Neural crest cell (in vitro differentiated cells): ENCODE measurements at places on chromosomes 4 and X. TPM values are rescaled to one million over a fixed set of nuclear protein-coding genes. Genes with fewer than 3 reads are reported as not detected.
A peak's percentile ranks its signal among the peaks of the same experiment; 100 is the strongest.

Gene MAGEC3
- not detected in 2 replicates for total RNA-seq

Gene CNKSR2
- 21.0 and 22.4 TPM in 2 replicates for total RNA-seq

Gene CTPS2
- total RNA-seq = 66.5 and 67.5 TPM in 2 replicates

Gene DKK2
- total RNA-seq = not detected in 2 replicates

Gene MAN2B2
- 9.4 and 9.8 TPM in 2 replicates for total RNA-seq

Gene RIPPLY1
- not detected in 2 replicates for total RNA-seq

Gene RTL9
- total RNA-seq = 0.30 and 0.37 TPM in 2 replicates

Gene ADH1B
- not detected in 2 replicates for total RNA-seq

Gene MAML3
- 21.8 and 22.2 TPM in 2 replicates for total RNA-seq

Gene FRG2
- total RNA-seq = not detected in 2 replicates

Gene CLIC2
- 0.77 and 2.2 TPM in 2 replicates for total RNA-seq

Gene GPR34
- not detected in 2 replicates for total RNA-seq

- peak; percentile 46 for DNase-seq
- H3K4me3 ChIP-seq = peak within 1 kb of the TSS; percentile 92
- H3K27ac ChIP-seq = no peak within 1 kb of the TSS
- H3K36me3 ChIP-seq = no peaks in the 10 kb centered on the region
Measured at GRCh38 chrX:104565791-104566680, at the start of gene IL1RAPL2. Gene IL1RAPL2, plus strand, starts transcription at chrX:104566199.

DNA sequence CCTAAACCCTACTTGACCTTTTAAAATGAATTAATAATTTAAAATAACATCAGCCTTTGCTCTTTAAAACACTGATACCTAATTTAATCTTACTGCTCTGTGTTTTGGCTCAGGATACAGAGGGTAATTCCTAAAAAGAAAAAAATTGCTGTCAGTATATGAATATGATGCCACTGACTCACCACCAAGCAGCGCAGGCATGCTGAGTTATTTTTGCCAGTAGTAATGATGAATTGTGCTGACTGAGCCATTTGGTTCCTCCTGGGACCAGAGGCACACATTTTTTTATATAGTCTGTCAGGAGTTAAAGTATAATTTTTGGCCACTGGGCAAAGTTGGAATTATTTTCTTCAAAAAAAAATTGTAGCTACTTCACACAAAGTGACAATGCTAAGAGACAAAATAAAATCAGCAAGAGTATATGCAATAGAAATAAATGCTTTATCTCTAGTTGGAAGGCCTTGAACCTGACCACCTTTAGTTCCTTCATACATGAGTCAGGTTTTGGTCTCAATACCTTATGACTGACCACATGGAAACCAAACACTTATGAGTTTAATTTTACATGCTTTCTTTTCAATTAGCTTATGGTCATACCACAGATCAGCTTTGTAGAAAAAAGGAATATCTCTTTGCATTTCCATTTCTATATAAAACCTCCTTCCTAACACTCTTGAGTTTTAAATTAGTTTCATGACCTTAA, 115.1 kb downstream of the PPP3CA start:
- H3K27me3 ChIP-seq = no peaks in the 10 kb centered on the region
- H3K36me3 ChIP-seq = no peaks in the 10 kb centered on the region
- no peak overlapping the region for H3K4me3 ChIP-seq
- H3K27ac ChIP-seq = no peak overlapping the region

DNA sequence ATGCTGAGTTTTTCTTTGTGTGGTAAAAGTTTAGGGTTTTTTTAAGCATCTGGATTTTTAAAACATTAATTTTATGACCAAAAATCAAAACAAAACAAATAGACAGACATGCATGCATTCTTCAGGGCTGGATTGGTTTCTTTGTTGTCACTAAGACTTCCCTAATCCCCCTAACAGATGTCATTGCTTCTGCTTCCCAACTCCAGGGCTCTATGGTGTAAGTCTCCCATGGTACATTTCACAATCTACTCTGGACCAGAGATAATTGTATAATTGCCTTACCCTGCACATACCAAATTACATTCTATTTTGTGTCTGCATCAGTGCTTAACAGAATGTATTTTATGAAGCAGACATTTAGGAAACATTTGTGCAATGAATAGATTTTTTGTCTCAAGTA, 529.1 kb upstream of the SMIM31 start:
- no peak overlapping the region for H3K4me3 ChIP-seq
- no peaks in the 10 kb centered on the region for H3K4me1 ChIP-seq
- DNase-seq = no peak
- no peaks in the 10 kb centered on the region for H3K36me3 ChIP-seq

GRCh38 chrX:56762220-56762619, 33.2 kb downstream of the NBDY start:
- no peak for DNase-seq
- H3K4me3 ChIP-seq = no peak overlapping the region
- H3K27ac ChIP-seq = no peak overlapping the region
- H3K27me3 ChIP-seq = no peaks in the 10 kb centered on the region

- no peak overlapping the region for H3K4me3 ChIP-seq
- no peak overlapping the region for H3K27ac ChIP-seq
- peaks cover 2% of the 10 kb centered on the region for H3K27me3 ChIP-seq
- H3K4me1 ChIP-seq = no peaks in the 10 kb centered on the region
- DNase-seq = no peak
Measured at GRCh38 chrX:113920661-113921060, 663.2 kb upstream of the HTR2C start.

- no peak overlapping the region for H3K4me3 ChIP-seq
- no peaks in the 10 kb centered on the region for H3K36me3 ChIP-seq
- DNase-seq = no peak
- H3K27me3 ChIP-seq = no peaks in the 10 kb centered on the region
- H3K27ac ChIP-seq = no peak overlapping the region
Measured at GRCh38 chrX:125248931-125249330, 70.7 kb upstream of the TEX13C start.

DNA sequence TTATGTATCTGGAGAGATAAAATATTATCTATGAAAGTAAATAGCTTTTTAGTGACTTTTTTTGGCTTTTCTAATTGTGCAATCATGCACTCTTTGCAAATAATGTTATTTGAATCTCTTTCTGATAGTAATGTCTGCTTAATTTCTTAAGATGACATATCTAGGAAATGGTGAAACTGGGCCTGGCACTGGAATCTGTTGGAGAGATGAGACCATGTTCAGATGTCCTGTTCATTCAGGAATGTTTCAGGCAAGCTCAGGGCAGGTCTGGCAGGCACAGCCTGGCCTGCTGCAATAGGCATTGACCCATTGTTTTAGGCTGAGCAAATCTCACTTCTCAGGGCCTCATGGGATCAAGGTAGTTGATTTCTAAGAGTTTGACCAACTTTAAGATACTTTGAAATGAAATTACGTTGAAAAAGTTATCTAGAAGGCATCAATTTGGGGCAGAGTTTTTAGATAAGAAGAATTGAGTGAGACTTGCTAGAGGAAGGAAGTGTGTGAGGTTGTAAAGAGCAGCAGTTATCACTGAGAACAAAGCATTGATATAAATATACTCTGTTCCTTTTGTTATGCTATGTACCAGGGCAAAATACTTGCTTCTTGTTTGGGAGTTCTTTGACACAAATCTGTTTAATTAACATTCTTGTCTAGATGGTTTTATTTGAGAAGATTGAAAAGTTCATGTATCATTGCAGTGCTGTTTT, 133.0 kb upstream of the LEF1 start:
- no peak for DNase-seq
- H3K27ac ChIP-seq = no peak overlapping the region
- no peaks in the 10 kb centered on the region for H3K27me3 ChIP-seq

DNA sequence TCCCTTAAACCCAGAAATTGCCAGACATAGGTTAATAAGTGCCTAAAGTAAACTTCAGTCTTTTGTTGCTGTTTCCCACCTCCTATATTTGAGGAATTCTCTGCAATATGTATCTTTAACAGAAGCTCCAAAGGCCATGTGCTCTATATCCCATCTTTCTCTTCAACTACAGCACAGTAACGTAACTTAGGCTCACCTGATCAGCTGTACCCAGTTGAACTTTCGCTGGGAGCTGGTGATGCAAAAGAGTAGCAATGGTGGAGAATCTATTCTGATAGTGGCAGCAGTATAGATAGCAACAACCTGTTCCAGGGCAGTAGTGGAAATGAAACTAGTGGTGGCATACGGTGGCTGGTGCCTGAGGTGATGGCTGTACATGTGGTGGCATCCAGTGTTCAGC, 33.2 kb upstream of the YTHDC1 start:
- no peak overlapping the region for H3K27ac ChIP-seq
- H3K27me3 ChIP-seq = peaks cover 17% of the 10 kb centered on the region
- no peak overlapping the region for H3K4me3 ChIP-seq

DNA sequence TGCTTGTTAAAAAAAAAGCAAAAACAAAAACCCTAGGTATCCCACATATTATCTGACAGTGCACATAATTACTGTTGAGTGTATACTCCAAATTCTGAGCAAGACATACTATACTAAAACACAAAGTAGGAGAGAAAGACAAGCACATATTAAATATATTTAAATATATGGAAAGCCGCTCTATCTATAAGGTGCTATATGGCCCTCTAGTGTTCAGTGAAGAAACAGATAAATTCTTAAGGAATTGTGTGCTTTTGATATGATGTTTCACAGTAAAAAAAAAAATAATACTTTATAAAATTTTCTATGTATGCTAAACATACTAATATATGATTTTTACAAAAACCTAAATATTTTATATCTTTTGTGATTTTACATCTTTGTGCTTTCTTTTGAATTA, 137.8 kb downstream of the FBXW7 start:
- DNase-seq = no peak
- H3K36me3 ChIP-seq = peaks cover 16% of the 10 kb centered on the region
- H3K27me3 ChIP-seq = no peaks in the 10 kb centered on the region

GRCh38 chrX:21723814-21724213, 34.1 kb downstream of the SMPX start:
- no peak for DNase-seq
- H3K4me3 ChIP-seq = no peak overlapping the region
- peaks cover 35% of the 10 kb centered on the region for H3K4me1 ChIP-seq
- no peak overlapping the region for H3K27ac ChIP-seq
- no peaks in the 10 kb centered on the region for H3K36me3 ChIP-seq

DNA sequence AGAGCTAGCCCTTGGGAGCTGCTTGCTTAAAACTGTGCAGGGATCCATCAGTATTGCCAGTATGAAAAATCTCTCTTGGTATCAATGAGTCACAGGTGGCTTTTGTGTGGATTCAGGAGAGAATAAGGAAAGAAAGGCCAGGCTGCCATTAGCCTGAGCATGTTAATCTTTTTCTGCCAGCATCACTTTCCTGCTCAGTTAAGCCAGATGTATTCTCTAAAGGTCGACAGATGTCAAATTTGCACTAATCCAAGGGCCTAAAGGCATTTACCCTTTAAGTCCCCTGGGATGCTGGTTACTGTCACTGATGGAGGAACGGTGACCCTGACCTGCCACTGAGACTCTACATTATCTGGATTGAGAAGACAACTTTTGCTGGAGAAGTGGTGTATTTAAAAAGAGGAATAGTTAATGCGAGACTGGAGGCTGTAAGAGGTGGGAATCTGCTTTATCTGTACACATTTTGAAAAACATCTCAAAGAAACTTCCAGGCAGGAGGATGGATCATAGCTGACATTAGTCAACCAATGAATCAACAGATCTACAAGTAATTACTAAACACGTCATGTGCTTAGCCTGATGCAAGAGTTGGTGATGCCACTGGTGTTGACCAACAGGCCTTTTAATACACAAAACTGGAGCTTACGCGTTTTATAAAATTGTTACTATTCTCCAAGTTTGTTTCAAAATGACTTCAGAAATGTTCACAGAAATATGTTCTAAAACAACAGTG, 241.4 kb upstream of the ANXA3 start:
- peak overlapping the region; percentile 8 for H3K27ac ChIP-seq
- no peaks in the 10 kb centered on the region for H3K27me3 ChIP-seq
- H3K4me1 ChIP-seq = peaks cover 14% of the 10 kb centered on the region
- peaks cover 4% of the 10 kb centered on the region for H3K36me3 ChIP-seq
- DNase-seq = no peak
- H3K4me3 ChIP-seq = no peak overlapping the region

- no peaks in the 10 kb centered on the region for H3K27me3 ChIP-seq
- no peaks in the 10 kb centered on the region for H3K36me3 ChIP-seq
- no peak overlapping the region for H3K4me3 ChIP-seq
- H3K27ac ChIP-seq = no peak overlapping the region
Measured at GRCh38 chrX:80876877-80877276, 67.2 kb upstream of the BRWD3 start.

- H3K36me3 ChIP-seq = no peaks in the 10 kb centered on the region
- H3K4me1 ChIP-seq = peaks cover 26% of the 10 kb centered on the region
- no peak overlapping the region for H3K4me3 ChIP-seq
Measured at GRCh38 chrX:110204986-110205385, 112.9 kb downstream of the AMMECR1 start.

GRCh38 chr4:113141901-113142346, 92.5 kb downstream of the ANK2 start:
- H3K4me1 ChIP-seq = peaks cover 68% of the 10 kb centered on the region
- H3K27ac ChIP-seq = peak overlapping the region; percentile 0
- no peaks in the 10 kb centered on the region for H3K27me3 ChIP-seq
- H3K36me3 ChIP-seq = no peaks in the 10 kb centered on the region
- DNase-seq = no peak

GRCh38 chr4:137510557-137511265, 21.6 kb downstream of the PCDH18 start:
- no peak overlapping the region for H3K4me3 ChIP-seq
- peaks cover 11% of the 10 kb centered on the region for H3K4me1 ChIP-seq
- H3K27ac ChIP-seq = no peak overlapping the region
- no peaks in the 10 kb centered on the region for H3K27me3 ChIP-seq

- no peak overlapping the region for H3K4me3 ChIP-seq
- no peak for DNase-seq
- no peak overlapping the region for H3K27ac ChIP-seq
- H3K36me3 ChIP-seq = no peaks in the 10 kb centered on the region
- H3K4me1 ChIP-seq = no peaks in the 10 kb centered on the region
Measured at GRCh38 chrX:93985344-93986307, 311.6 kb downstream of the FAM133A start.

DNA sequence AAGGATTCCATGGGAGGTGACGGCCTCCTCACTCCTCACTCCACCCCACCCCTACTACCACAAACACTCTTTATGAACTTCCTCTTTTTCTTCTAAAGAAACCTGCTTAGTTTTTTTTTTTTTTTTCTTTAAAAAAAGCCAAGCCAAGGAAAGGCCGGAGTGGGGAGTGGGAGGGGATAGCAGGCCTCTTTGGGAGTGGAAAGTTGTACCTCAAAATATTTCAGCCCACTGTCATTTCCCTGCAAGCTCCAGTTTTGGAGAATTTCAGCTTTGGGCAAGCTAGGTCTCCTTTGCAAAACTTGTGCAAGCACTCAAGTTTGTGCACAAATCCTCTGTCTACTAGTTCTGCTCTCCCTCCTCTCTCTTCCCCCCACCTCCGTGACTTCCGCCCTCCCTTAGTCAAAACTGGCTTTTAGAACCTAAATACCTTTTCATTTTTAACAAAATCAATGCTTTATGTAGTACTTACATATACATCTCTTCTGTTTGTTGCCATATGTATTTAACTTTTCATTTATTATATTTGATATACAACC, 512 bp upstream of the ANTXR2 start:
- peaks cover 24% of the 10 kb centered on the region for H3K4me1 ChIP-seq
- H3K4me3 ChIP-seq = peak overlapping the region; percentile 96
- H3K36me3 ChIP-seq = peaks cover 2% of the 10 kb centered on the region
- DNase-seq = no peak
- H3K27ac ChIP-seq = peak overlapping the region; percentile 93

- DNase-seq = no peak
- H3K27ac ChIP-seq = no peak overlapping the region
- no peak overlapping the region for H3K4me3 ChIP-seq
Measured at GRCh38 chr4:82124932-82125786, 248.6 kb downstream of the HNRNPD start.
